Germinal center (tissue), 1 donor: ENCODE measurements at places on chromosomes 13 and 19.

- no peak for DNase-seq
Measured at GRCh38 chr13:76160506-76160905, 524.4 kb downstream of the LMO7 start.

DNA sequence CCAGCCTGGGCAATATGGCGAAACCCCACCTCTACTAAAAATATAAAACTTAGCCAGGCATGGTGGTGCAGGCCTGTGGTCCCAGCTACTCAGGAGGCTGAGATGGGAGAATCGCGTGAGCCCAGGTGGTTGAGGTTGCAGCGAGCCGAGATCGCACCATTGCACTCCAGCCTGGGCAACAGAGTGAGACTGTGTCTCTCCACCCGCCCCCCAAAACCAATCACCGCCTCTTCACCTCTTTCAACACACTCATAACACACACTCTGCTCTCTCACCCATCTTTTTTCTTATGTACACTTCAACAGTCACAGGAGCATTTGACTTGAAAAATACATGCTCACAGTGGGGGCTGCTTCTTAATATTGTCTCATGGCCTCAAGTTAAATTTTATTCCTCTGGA lies 76.8 kb downstream of the ESD start:
- no peak for DNase-seq

DNA sequence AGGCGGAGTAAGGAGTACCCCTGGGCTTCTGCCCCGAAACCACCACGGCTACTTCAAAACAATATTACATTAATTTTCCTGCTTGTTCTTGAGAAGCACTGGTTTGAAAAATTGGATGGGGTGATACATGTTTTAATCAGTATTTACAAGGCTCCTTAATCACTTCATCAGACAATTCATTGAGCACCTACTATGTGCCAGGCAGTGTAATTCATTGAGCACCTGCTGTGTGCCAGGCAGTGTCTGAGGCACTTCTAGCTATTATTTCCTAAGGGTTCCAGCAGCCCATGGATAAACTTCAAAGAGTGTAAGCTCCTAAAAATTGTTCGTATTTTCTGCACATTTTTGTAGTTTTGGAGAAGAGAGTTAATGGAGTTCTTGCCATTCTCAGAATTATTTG lies 1.6 kb upstream of the GAS6 start:
- DNase-seq = no peak

DNA sequence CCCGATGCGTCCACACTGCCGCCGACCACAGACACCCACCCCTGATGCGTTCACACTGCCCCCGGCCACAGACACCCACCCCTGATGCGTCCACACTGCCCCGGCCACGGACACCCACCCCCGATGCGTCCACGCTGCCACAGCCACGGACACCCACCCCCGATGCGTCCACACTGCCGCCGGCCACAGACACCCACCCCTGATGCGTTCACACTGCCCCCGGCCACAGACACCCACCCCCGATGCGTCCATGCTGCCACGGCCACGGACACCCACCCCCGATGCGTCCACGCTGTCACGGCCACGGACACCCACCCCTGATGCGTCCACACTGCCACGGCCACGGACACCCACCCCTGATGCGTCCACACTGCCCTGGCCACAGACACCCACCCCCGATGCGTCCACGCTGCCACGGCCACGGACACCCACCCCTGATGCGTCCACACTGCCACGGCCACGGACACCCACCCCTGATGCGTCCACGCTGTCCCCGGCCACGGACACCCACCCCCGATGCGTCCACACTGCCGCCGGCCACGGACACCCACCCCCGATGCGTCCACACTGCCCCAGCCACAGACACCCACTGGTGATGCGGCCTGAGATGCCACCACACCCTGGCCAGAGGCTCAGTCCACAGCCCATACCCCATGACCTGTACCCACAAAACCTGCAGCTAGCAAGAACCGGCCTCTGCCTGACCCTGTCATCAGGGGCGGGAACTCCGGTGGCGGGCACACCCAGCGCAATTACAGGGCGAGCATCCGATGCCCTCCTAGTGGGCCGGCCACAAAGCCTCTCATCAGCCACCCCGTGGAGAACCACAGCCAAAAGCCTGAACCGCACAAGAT lies 28.4 kb downstream of the RASA3 start:
- no peak for DNase-seq
